Ovary (tissue), 10 donors: ENCODE measurements at places on chromosomes 1 and 21. TPM values are rescaled to one million over a fixed set of nuclear protein-coding genes. Genes with fewer than 3 reads are reported as not detected.
A peak's percentile ranks its signal among the peaks of the same experiment; 100 is the strongest.

DNA sequence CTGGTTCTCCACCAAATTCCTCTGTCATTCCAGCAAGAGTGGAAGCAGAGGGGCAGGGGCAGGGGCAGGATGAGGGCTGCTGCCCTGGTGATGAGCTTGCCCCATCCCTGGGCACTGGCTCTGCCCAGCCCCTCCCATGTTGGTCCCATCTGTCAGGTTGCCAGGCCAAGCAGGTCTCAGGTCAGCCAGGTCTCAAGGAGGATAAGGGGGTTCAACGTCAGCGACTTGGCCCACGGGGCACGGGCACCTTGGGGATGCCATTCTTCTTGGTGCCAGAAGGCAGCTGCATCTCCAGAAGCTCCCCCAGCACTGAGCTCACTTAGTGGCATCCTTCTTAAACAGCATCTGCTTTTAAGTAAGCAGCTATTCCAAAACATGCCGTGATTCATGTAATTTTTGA is 133.1 kb downstream of the AJAP1 start:
- H3K27me3 ChIP-seq = no peaks in the 10 kb centered on the region
- H3K4me3 ChIP-seq = no peak overlapping the region
- DNase-seq = no peak

GRCh38 chr1:184770181-184770979 is 15.7 kb upstream of the EDEM3 start:
- no peaks in the 10 kb centered on the region for H3K27me3 ChIP-seq
- no peaks in the 10 kb centered on the region for H3K4me1 ChIP-seq
- H3K4me3 ChIP-seq = no peak overlapping the region
- DNase-seq = no peak
- no peak overlapping the region for H3K27ac ChIP-seq

DNA sequence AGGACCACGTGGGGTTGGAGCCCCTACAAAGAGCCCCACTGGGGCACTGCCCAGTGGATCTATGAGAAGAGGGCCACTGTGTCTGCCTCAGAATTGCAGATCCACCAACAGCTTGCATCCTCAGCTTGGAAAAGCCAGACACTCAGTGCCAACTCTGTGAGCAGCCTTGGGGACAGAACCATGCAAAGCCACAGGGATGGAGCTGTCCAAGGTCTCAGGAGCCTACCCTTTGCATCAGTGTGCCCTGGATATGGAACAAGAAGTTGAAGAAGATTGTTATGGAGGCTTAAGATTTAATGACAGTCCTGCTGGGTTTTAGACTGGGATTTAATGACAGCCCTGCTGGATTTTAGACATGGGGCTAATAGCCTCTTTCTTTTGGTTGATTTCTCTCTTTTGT is 1670.9 kb downstream of the PLA2G4A start:
- no peak for DNase-seq
- no peaks in the 10 kb centered on the region for H3K27me3 ChIP-seq
- H3K27ac ChIP-seq = no peak overlapping the region
- H3K36me3 ChIP-seq = no peaks in the 10 kb centered on the region

GRCh38 chr1:58627221-58627620 is 50.2 kb upstream of the TACSTD2 start:
- no peaks in the 10 kb centered on the region for H3K4me1 ChIP-seq
- no peak overlapping the region for H3K27ac ChIP-seq
- DNase-seq = no peak
- H3K27me3 ChIP-seq = no peaks in the 10 kb centered on the region

GRCh38 chr1:1169429-1170214 is 4.1 kb upstream of the TTLL10 start:
- DNase-seq = no peak
- no peaks in the 10 kb centered on the region for H3K4me1 ChIP-seq
- H3K4me3 ChIP-seq = no peak overlapping the region
- H3K27ac ChIP-seq = no peak overlapping the region
- H3K36me3 ChIP-seq = no peaks in the 10 kb centered on the region
- H3K27me3 ChIP-seq = no peaks in the 10 kb centered on the region

DNA sequence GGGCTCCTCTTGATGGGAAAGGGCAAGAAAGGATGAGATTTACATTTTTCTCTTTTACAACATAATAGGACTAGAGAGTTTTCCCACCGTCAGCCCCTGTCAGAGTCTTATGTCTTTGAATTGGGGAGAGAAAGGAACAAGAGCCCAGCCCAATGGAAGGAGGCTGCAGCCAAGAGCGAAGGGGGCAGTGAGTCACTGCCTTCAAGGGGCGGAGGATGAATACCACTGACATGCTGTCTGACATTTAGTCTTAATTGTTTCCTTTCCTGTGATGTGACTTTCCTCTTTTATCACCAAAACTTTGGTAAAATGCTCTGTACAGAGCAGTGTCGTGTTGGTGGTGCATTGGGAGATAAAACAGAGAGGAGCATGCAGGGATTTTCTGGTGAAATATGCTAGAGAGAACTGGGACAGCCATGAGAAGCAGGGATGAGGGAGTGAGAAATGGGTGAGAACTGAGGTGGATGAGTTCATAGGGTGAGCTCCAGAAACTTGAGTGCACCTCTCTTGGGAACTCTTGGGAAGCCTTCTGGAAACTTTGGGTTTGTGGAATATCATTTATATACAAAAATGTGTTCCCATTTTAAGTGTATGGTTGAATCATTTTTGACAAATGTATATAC is 179.9 kb upstream of the FGGY start:
- no peak overlapping the region for H3K27ac ChIP-seq
- no peak overlapping the region for H3K4me3 ChIP-seq
- no peak for DNase-seq
- H3K4me1 ChIP-seq = no peaks in the 10 kb centered on the region

DNA sequence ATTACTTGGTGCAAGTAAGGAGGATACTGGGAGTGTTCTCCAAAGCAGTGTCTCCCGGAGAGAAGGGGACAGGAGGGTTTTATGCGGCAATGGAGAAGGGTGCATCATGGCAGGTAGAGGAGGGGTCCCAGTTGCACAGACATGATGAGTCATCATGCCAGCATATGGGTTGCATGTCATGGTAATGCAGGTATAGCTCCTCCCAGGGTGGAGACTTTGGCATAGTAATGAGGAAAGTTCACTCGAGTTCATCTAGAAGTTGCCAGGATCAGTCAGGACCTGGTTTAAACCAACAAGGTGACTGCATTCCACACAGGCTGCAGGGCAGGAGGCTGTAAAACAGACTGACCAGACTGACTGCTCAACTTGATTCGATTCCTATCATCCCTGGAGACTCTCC is 355.7 kb upstream of the DUSP10 start:
- no peaks in the 10 kb centered on the region for H3K36me3 ChIP-seq
- no peak overlapping the region for H3K4me3 ChIP-seq
- DNase-seq = no peak
- H3K4me1 ChIP-seq = no peaks in the 10 kb centered on the region
- no peaks in the 10 kb centered on the region for H3K27me3 ChIP-seq

GRCh38 chr1:234214911-234215892 is 158.1 kb upstream of the COA6 start:
- H3K4me3 ChIP-seq = no peak overlapping the region
- H3K4me1 ChIP-seq = no peaks in the 10 kb centered on the region
- H3K27ac ChIP-seq = no peak overlapping the region
- no peaks in the 10 kb centered on the region for H3K36me3 ChIP-seq

GRCh38 chr1:4178501-4179113 is 278.5 kb upstream of the C1orf174 start:
- no peak for DNase-seq
- H3K4me1 ChIP-seq = no peaks in the 10 kb centered on the region
- H3K27me3 ChIP-seq = no peaks in the 10 kb centered on the region
- H3K36me3 ChIP-seq = no peaks in the 10 kb centered on the region
- H3K27ac ChIP-seq = no peak overlapping the region

DNA sequence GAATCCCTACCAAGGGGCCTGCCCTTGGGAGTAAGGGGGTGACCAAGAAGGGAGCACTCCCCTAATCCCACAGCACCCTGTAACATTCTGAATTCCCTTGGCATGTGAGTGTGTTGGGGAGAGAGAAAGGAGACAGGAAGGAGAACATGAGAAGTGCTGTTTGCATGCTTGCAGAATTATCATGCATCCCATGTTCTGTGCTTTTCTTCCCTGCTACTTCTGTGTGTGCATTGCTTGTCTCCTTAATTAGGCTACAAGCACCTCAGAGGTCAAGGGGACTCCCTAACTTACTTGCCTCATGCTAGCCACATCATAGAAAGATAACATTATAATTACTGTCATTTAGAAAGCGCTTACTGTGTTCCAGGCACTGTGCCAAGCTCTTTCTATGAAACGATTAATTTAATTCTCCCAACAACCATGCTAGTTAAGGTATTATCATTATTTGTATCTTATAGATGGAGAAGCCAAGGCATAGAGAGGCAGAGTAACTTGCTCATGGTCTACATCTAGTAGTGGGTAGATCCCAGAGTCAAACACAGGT is 11.1 kb downstream of the NOS1AP start:
- no peak for DNase-seq
- no peak overlapping the region for H3K4me3 ChIP-seq
- no peaks in the 10 kb centered on the region for H3K36me3 ChIP-seq
- H3K4me1 ChIP-seq = no peaks in the 10 kb centered on the region
- no peak overlapping the region for H3K27ac ChIP-seq

DNA sequence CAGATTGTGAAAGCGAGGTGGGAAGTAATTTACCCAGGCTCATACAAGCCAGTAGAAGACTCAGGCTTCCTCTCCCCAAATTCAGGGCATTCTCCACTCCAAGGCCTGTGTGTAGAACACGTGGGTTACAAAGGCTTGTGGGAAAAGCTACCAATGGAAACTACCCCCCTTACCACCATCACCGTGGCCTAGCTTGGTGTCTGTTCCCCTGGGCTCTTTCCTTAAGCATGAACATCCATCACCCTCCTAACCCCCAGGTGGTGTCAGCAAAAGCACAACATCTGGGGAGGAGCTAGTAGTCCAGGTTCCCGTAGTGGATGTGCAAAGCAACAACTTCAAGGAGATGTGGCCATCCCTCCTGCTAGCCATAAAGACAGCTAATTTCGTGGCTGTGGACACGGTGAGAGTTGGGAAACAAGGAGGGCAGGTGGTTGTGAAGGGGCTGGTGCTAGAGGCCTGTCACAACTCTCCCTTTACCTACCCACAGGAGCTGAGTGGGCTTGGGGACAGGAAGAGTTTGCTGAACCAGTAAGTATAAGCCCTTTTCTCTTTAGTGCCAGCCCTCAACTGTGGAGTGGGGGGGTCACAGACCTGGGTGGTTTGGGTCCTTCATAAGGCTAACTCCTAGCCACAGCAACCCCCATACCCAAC is 701 bp upstream of the MUTYH start:
- H3K4me1 ChIP-seq = peaks cover 7% of the 10 kb centered on the region
- no peak for DNase-seq
- H3K27me3 ChIP-seq = no peaks in the 10 kb centered on the region
- peak overlapping the region; percentile 55 for H3K4me3 ChIP-seq
- no peaks in the 10 kb centered on the region for H3K36me3 ChIP-seq
- peak overlapping the region; percentile 89 for H3K27ac ChIP-seq

DNA sequence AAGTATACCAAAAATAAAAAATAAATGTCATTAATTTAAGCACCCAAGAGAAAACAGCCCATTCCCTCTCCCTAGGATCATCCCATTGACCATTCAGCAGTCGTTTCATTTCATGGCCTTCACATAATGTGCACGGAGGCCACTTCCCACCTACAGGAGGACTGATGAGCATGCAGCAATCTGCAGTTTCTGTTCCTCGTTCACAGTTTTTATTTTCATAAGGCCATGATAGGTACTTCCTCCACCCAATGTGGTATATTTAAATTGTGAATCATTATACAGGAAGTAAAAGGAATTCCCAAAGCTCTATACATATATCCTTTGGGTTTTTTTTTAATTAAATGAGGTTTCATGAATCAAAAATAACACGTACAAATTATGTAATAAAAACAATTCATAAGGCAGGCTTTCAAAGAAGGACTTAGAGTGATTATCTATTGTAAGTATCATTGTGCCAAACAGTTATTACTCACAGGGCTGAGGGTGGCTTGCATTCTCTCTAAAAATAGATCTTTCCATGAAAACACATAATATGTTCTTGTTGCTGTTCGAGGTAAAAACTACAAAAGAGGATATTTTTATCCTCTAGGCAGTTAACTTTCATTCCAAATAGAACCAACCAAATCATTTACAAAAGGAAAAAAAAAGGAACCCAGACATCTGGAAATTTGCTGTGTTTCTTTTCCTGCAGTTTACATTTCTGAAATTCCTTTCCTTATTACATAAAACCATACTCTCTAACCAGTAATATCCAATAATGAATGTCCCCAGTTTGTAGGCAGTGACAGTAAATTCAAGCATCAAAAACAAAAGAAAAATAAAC is 27.5 kb upstream of the SLC44A3 start:
- peaks cover 11% of the 10 kb centered on the region for H3K4me1 ChIP-seq
- no peaks in the 10 kb centered on the region for H3K27me3 ChIP-seq
- H3K36me3 ChIP-seq = no peaks in the 10 kb centered on the region
- no peak for DNase-seq
- H3K4me3 ChIP-seq = no peak overlapping the region

DNA sequence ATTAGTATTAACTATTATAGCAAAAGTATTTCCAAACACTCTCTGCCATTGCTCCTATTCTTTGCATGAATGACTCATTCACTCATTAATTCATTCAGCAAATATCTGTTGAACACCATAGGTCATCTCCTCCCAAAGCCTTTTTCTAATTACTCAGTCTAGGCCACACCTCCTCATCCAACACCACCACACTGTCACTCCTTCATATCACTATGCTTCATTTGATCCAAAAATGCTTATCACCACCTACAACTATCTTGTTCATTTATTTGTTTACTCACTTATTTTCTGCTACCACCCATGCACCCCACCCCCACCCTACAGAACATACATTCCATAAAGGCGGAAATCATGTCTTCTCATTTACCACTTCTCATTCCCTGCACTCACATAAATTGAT is 94.4 kb upstream of the TNFSF4 start:
- H3K36me3 ChIP-seq = no peaks in the 10 kb centered on the region
- no peak overlapping the region for H3K4me3 ChIP-seq
- no peak overlapping the region for H3K27ac ChIP-seq
- no peak for DNase-seq
- H3K4me1 ChIP-seq = no peaks in the 10 kb centered on the region

DNA sequence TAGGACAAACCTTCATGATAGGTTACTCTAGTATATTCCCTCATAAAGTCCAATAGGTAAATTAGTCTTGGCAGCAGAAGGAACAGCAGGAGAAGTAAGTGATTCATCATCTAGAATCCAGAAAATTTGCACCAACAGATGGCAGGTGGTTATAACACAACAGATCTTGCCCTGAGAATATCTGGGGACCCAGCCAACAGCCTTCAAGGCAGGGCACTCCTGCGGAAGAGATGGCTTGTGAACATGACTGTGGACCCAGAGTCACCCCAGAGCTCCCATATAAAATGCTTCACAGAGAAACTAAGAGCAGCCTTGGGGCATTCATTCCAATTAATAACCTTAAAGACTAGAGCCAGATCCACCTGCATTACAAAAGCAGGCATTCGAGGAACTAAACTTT is 7.9 kb upstream of the PLA2G2C start:
- no peak overlapping the region for H3K4me3 ChIP-seq
- no peak overlapping the region for H3K27ac ChIP-seq
- no peaks in the 10 kb centered on the region for H3K27me3 ChIP-seq
- no peak for DNase-seq
- H3K4me1 ChIP-seq = peaks cover 2% of the 10 kb centered on the region
- H3K36me3 ChIP-seq = no peaks in the 10 kb centered on the region

The EXO1 gene
- 0.15 TPM for polyA plus RNA-seq

The TRAF3IP3 gene
- 5.6 TPM for polyA plus RNA-seq

The TSPAN2 gene
- polyA plus RNA-seq = 12.5 TPM

The RGS4 gene
- 2.9 TPM for polyA plus RNA-seq

The LCE1C gene
- not detected for polyA plus RNA-seq

The CNR2 gene
- 0.10 TPM for polyA plus RNA-seq

The IGSF5 gene
- 0.16 TPM for polyA plus RNA-seq
